ENCODE measurements at places on chromosomes 12 and 14.

GRCh38 chr14:50020799-50021198 lies 95.6 kb downstream of the VCPKMT start:
- DNase-seq: no peak

GRCh38 chr14:101442451-101442850 lies 118.8 kb upstream of the DIO3 start:
- DNase-seq: peak; percentile 56

DNA sequence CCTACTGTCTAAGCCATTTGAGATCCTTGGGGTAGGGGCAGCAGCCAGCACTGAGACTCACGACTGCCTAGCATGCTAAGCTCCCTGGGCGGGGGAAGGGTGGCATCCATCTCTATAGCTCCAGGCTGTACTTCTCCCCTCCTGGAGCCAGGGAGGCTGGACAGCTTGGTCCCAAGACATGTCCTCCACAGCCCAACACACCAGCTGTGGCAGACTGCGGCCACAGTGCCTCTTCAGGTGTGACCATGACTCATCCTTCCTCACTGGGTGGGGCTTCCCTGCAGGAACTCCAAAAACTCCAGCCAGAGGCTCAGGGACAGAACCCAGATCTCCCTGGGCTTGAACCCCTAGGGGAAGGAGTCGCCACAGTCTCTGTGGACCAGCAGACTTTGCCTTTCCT lies 193.9 kb downstream of the GPHN start:
- DNase-seq: no peak

DNA sequence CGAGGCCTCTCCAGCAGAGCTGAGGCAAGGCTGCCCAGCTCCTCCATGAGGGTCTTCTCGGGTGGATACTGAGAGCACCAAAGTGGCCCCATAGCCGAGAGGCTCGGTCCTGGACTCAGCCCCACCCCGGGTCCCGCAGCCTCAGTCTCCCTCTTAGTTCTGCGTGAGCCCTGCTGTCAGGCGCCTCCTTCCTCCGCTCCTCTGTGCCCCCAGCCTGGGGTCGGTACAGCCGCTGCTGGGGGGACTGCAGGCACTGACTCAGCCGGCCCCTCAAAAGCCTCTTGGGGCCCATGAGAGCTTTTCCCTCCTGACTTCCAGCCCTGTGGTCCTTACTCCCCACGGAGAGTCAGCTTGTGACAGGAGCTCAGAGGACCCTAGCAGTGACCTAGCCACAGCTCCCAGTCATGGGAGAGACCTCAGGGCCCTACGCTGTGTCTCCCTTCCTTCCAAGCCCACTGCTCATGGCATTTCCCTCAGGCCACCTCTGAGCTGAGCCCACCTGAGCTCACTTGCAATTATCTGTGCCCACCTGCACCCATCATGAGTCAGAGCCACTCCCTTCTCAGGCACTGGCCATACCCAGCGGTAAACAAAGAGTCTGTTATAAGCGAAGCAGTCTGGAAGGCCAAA lies 295.0 kb upstream of the RTL1 start:
- no peak for DNase-seq

GRCh38 chr12:71477609-71478008 lies 38.0 kb downstream of the LGR5 start:
- DNase-seq: no peak

DNA sequence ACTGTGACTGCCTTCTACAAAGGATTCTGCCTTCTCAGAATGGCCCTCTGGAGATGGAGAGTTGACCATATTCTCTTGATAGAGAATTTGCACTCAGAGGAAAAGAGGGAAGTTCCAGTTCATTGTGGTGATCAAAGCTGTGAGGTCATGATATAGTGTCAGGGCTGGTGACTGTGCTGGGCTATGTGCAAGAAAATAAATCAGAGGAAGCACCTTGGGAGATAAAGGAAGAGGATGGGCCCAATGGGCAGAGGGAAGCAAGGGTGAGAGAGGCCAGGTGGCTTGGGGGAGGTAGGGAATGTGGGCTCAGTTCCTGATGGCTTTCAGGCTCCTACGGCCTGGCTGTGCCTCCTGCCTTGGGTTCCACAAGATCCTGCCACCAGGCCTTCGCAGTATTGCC lies 145.8 kb downstream of the SLC8A3 start:
- DNase-seq: no peak

GRCh38 chr12:48532601-48533000 lies 7.2 kb downstream of the OR8S1 start:
- no peak for DNase-seq

DNA sequence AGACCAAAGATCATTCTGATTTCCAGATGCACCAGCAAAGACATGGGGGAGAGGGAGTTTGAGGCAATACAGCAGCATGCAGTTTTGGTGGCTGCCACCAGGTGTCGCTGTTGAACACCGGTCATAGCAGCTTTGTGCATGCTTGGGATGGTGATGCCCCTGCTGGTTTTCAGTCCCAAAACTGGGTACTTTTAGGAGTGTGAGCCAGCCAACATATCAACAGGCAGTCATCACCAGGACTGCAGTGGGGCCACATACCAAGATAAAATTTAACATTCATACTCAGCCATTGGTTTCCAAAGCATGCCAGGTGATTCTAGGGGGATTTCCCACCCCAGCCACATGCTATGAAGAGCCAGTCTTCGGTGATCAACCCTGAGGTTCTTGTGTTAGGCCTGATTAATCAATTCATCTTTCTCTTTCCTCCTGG lies 64.2 kb downstream of the PHETA1 start:
- no peak for DNase-seq

DNA sequence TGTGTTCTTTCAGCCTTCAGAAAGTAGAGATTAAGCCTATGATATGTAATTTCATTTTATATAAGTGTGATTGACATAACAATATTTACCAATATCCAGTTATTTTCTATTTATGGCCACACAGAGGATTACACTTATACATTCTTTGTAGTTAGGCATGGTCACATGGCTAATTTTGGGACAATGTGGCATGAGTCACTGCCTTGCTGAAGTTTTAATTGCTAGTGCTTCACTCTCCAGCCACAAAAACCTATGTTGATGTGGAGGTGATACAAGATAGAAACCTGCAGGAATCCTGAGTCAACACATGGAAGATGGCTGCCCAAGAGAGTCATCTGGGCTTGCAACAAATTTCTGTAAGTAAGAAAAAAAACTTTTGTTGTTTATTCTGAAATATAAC lies 17.0 kb downstream of the CLEC14A start:
- DNase-seq: no peak

DNA sequence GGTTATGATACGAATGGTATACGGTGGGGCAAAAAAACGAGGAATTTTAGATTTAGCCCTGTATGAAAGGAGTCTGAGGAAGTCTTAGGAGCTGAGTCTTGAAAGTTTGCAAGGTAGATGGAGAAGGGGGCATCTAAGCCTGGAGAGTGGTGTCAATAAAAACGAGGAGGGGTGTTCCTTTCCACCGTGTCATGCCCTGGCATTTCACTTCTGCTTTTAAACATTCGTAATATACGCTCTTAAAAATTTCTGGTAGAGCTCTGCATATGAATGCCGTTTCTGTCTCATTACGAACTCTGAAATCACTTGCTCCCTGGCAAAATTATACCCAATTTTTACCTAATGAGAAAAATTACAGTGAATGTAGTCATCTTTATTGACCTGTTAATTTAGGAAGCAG lies 170.2 kb downstream of the ERC1 start:
- DNase-seq: no peak

All from stimulated activated CD8-positive, alpha-beta memory T cell treated with anti-CD3 and anti-CD28 coated beads, Interleukin-4, amount 100 ng/mL, for 24 hours (primary cell).